Hair follicle dermal papilla cell (primary cell): ENCODE measurements at places on chromosomes 12 and 14. TPM values are rescaled to one million over a fixed set of nuclear protein-coding genes. Genes with fewer than 3 reads are reported as not detected.

Gene NPAS3
- 0.85 and 1.3 TPM in 2 replicates for total RNA-seq

Gene NUP37
- 19.3 and 29.6 TPM in 2 replicates for total RNA-seq

Gene NDUFA9
- 36.3 and 53.7 TPM in 2 replicates for total RNA-seq

Gene PRH1
- total RNA-seq: 19.8 and 37.5 TPM in 2 replicates

Gene SMIM41
- 0.16 and 0.24 TPM in 2 replicates for total RNA-seq

Gene SYCP3
- 0.16 TPM in 1 of 2 replicates, not detected in the other for total RNA-seq

Gene ARHGAP9
- 0.16 and 0.24 TPM in 2 replicates for total RNA-seq

Gene FOXN4
- not detected in 2 replicates for total RNA-seq

Gene CAPS2
- total RNA-seq: 6.6 and 7.5 TPM in 2 replicates

Gene ANKS1B
- 3.5 and 7.0 TPM in 2 replicates for total RNA-seq
